Inflammatory macrophage (primary cell): ENCODE measurements at places on chromosomes 13 and 19.

GRCh38 chr13:37416291-37417059 lies 182.1 kb downstream of the POSTN start:
- DNase-seq, result no peak

DNA sequence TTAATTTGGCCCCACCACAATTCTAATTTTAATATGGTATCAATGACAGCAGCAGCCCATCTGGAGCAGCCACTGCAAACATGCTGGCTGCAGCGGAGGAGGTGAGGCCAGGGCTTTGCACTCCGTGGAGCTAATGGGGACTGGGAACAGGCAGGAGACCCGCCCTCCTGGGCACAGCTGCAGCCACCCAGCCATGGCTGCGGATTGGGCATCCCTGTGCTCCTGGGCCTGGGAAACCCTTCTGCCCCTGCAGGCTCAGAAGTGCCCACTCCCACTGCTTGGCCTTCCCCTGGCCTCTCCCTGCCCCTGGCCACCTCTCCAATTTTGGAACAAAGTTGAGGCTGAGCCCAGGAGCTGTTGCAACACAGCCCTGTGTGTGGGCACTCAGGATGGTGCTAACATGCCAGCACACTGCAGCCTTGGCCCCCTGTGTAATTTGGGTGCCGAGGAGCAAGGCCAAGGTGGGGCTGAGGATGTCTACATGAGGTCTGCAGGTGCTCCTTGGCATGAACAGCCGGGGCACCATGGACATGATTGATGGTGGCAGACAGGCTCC lies 123.6 kb downstream of the PCDH9 start:
- DNase-seq, result no peak

DNA sequence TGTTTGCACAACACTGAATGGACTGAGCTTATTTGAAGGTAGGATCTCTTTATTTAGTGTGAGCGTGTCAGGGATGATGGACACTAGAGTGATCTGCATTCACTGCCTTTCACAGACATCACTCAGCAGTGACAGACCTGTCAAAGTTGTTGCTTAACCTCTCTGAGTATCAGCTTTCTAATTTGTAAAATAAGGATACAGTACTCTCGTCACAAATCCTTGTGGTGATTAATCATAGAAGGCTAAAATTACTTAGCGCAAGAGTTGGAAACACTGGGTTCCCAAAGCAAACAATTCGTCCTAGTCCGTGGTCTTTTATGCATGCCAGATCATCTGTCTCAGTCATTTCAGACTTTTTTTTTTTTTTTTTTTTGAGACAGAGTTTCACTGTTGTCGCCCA lies 16.6 kb downstream of the CARD8 start:
- no peak for DNase-seq

- peak; percentile 95 for DNase-seq
These were observed 47.2 kb upstream of the POMP start for GRCh38 chr13:28611654-28612131.

DNA sequence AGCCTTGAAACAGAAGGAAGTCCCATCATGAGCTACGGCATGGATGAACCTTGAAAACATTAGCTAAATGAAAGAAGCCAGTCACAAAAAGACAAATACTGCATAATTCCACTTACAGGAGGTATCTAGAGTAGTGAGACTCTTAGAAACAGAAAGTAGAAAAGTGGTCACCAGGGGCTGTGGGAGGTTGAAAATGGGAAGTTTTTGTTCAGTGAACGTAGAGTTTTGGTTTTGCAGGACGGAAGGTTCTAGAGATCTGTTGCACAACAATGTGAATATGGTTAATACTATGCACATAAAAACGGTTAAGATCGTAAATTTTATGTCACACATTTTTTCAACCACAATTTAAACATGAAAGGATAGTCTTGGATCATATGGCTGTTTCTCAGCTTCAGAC lies 11.9 kb upstream of the SLC10A2 start:
- no peak for DNase-seq

DNA sequence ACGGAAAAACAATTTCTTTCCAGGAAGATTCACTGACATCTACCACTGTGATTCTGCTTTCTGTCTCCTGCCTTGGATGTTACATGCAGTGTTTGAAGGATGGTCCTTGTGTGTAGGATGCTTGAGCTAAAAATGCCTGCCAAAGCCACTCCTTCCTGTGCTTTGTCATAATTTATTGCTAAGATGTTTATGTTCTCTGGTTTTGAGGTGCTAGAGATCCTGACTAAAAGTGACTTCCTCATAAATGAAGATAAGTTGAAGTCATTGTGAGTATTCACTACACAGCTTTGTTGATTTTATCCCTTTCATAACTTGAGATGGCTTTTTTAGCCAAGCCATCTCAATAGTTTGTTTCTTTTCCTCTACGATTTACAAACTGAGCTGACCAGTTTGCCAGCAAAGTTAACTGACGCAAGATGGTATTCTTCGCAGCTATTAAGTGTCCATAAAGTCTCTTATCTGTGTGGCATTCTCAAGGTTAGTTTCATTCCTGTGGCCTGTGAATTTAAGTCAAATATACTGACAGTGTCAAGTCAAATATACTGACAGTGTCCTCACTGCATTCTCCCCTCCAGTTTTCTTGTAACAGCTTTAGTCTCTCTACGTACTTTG lies 15.7 kb upstream of the FBXL3 start:
- DNase-seq, result no peak

DNA sequence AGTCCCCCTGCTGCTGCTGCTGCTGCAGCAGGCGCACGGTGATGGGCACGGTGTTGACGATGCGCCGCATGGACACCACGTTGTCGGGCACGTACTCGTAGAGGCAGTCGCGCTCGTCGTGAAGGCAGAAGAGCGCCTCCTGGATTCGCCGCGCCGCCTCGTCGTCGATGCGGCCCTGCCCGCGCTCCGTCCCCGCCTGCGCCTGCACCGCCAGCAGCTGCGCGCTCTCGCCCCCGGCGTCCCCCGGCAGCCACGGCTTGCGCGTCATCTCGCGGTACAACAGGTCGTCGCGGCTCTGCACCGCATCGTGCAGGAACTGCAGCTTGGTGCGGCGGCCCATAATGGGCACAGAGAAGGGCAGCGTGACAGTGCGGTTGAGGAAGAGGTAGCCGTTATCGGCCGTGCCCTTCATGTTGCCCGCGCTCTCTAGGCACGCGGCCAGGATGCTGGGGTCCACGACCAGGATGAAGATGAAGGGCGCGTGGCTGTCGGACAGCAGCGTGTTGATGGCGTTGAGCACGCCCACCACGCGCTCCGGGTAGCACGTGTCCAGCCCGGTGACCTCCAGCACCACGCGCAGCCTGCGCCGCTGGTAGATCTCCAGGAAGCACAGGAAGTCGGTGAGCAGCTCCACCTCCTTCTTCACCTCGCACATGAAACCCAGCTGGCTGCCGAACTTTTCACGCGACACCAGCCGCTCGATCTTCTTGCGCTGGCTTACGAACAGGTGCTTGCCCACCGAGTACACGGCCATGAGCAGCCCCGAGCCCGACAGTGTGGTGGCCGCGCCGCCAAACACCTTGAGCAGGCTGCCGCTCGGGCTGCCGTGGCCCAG lies 8.1 kb downstream of the NKPD1 start:
- peak; percentile 67 for DNase-seq
